Stimulated activated CD4-positive, alpha-beta T cell treated with anti-CD3 and anti-CD28 coated beads, Interleukin-12 subunit alpha, Interleukin-12 subunit beta, amount 100 ng/mL, for 48 hours (primary cell): ENCODE measurements at places on chromosomes 16 and 17.

GRCh38 chr16:88969361-88969831 lies 7.6 kb downstream of the CBFA2T3 start:
- no peak for DNase-seq

GRCh38 chr16:85628645-85629044 lies 15.5 kb downstream of the GSE1 start:
- DNase-seq: no peak

GRCh38 chr17:67461228-67461780 lies 84.2 kb downstream of the PITPNC1 start:
- DNase-seq: no peak

GRCh38 chr16:508884-509736 lies 18.4 kb upstream of the CAPN15 start:
- DNase-seq: no peak

DNA sequence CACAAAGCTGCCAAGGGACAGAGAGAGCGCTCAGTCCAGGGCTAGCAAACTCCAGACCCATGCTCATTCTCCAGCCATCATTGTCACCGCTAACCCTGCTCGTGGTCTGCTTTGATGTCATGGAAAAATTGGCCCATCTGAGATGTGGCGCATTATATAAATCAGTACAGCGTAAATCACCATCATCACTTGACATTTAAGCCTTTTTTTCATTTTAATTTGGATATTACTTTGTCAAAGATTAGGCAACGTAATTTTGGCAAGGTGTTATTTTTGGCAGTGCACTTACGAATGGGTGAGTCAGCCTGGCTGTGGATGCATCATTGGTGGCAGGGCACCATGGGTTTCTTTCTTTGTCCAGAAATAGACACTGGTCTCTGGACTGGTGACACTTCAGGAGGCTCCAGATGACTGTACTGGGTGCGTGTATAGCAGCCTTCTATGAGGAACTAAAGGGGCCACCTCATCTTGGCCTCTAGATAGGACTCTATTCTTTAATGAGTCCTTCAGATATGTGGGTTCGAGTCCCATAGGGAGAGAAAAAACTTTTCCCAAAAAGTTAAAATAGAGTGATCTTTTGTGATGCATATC lies 166.3 kb downstream of the MSI2 start:
- DNase-seq: no peak

DNA sequence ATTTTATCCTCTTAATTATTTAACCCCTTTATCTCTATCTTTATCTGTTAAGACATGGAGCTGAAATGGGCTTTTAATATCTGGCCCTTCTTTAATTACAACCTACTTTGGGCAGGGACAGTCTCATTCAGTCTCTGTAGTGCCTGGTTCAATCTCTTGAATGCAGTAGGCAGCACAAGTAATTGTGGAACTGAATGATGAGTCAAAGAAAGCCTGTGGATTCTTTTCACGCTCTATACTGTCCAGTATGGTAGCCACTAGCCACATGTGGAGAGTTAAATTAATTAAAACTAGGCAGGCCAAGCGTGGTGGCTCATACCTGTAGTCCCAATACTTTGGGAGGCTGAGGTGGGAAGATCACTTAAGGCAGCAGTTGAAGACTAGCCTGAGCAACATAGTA lies 9.3 kb downstream of the BPTF start:
- no peak for DNase-seq

DNA sequence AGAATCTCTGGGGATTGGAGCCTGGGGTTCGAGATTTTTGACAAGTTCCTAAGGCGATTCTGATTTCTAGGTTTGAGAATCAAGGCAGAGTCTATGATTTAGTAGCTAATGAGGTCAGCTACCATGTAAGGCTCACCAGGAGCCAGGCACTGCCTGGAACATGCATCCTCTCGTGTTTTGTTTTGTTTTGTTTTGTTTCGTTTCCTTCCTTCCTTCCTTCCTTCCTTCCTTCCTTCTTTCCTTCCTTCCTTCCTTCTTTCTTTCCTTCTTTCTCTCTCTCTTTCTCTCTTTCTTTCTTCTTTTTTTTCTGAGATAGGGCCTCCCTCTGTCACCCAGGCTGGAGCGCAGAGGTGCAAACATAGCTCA lies 39.1 kb downstream of the SRCIN1 start:
- DNase-seq: no peak

- no peak for DNase-seq
These were observed 9.3 kb upstream of the KRT17 start for GRCh38 chr17:41633556-41634199.
